Stimulated activated CD4-positive, alpha-beta T cell treated with anti-CD3 and anti-CD28 coated beads, Interleukin-1b, Interleukin-23, amount 100 ng/mL, for 24 hours (primary cell): ENCODE measurements at places on chromosomes 3 and 15.

GRCh38 chr3:128316481-128316891 lies 150.2 kb downstream of the DNAJB8 start:
- no peak for DNase-seq

- DNase-seq: no peak
Measured at GRCh38 chr15:89575656-89576416, 567 bp downstream of the TICRR start.

DNA sequence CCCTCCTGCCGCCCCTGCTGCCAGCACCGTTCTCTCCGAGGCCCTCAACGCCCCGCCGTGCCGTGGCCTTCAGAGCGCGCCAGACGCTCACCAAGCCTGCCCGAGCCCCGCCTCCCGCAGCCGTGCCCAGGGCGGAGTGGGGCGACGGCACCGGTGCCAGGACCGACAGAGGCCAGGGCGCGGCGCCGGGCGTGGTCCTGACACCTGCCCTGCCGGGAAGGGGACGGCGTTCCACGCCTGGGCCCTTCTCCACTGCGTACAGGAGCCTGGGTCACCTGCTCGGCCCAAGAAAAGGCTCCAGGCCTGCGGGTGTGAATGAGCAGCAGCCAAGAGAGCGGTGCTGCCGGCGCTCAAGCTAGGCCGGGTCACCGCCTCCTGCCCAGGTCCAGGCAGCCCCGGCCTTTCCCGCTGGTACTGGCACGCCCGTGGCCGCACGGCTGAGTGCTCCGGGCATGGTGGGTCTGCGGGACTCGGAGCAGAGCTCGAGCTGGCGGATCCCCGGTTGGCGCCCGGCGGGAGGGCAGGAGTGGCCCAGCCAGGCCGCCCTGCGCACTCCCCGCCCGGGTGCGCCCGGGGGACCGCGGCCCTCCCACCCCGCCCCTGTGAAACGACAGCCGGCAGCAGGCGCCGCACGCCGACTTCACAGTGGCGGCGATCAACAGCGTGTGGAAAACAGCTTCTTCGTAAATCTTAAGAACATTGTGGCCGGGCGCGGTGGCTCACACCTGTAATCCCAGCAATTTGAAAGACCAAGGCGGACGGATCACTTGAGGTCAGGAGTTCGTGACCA lies 4.2 kb downstream of the OCA2 start:
- DNase-seq: no peak

GRCh38 chr3:67896130-67896529 lies 241.7 kb upstream of the SUCLG2 start:
- DNase-seq: no peak

DNA sequence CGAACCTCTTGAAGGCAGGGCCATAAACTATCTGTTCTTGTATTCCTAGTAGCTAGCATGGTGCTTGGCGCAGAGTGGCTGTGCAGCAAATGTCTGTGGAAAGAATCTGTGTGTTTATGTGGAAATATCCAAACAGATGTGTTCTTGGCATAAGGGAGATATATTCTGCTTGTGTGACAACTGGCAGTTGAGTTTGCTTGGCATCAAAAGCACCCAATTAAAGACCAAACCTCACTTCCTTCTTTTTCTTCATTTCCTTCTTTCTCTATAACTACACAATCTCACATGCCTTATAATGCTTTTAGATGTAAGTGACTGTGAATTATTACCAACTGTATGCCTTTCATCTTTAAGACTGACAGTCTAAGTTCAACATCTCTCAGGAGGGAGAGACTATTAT lies 296.5 kb downstream of the SLC9A9 start:
- no peak for DNase-seq

- DNase-seq: no peak
Measured at GRCh38 chr3:177944228-177944661, 592.0 kb upstream of the KCNMB2 start.
